Activated T-cell treated with anti-CD3 and anti-CD28 coated beads, Interleukin-2, amount 50 U/mL, for 72 hours (primary cell): ENCODE measurements at places on chromosomes 1 and 21.

- DNase-seq, result no peak
Observed at GRCh38 chr1:58094221-58094620, 452.3 kb downstream of the OMA1 start.

- no peak for DNase-seq
Observed at GRCh38 chr1:105419030-105419429, 1637.4 kb upstream of the PRMT6 start.

- no peak for DNase-seq
Observed at GRCh38 chr1:163747261-163747660, 425.5 kb downstream of the NUF2 start.

- no peak for DNase-seq
Observed at GRCh38 chr1:66366634-66367033, 167.3 kb upstream of the SGIP1 start.

DNA sequence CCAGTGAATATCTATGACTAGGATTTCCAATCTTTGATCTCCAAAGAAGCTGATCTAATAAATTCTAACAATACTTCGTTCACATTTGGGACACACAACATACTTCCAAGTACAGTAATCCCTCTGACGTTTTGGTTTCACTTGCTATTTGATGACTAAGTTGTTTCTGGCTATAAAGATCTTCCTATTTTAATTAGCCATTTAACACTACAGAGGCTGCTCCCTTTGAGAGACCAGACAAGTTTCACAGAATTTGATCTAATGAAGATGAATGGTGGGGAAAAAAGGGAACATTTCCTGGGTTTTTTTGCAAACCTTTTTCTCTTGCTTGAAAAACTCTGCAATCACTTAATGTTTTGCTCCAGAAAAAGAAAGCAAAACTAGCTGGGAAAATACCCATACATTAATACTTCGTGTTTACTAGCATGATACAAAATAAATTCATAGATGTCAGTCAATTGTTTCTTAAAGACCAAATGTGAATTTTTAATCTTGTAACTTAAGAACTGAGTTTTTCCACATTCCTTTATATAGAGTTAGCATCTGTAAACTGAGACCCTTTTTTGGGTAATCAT lies 28.0 kb upstream of the GLIS1 start:
- no peak for DNase-seq

DNA sequence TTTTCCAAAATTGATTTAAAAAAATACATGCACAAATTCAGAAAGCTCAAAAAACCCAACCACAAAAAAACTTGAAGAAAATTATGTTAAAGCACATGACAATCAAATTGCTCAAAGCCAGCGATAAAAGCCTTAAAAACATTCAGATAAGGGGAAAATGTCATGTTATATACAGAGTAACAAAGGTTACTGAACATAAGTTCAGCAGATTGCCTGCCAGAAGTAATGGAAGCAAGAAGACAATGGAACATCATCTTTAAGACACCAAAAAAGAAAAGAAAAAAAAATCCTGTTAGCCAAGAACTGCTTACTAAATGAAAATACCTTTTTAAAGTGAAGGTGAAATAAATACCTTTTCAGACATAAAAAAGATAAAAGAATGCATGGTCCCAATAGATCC lies 147.2 kb upstream of the SGIP1 start:
- no peak for DNase-seq

DNA sequence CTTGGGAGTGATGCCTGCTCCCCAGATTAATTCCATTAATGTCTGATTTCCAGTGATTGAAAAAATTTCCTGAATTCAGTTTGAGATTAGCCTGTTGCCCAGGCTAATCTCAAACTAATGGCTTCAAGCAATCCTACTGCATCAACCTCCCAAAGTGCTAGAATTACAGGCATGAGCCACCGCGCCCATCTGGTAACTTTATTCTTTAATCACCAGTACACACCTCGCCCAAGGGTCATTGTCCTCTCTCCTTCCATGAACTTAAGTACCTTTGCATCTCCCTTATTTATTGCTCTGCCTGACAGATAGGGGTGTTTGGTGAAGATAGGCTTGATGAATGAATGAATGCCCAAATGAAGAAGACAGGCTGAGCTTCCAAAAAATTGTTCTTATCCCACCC lies 366.5 kb downstream of the SIPA1L2 start:
- DNase-seq, result no peak

DNA sequence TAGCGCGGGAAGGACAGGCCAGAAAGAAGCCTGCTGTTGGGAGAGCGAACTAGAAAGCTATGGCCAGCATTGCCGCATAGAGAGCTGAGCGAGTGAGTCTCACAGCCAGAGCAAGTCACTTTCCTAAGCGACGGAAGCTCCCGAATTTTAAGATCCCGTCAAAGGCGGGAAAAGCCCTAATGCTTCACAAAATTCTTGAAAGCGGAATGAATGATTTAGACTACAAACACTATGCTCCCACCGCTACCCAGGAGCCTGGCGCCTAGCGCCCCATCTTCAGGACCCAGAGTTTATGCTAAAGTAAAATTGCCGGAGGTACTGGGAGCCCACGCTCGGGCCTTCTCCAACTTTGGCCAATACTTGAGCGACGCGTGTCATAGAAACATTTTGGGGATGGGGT lies 409.9 kb upstream of the ESRRG start:
- DNase-seq, result no peak

DNA sequence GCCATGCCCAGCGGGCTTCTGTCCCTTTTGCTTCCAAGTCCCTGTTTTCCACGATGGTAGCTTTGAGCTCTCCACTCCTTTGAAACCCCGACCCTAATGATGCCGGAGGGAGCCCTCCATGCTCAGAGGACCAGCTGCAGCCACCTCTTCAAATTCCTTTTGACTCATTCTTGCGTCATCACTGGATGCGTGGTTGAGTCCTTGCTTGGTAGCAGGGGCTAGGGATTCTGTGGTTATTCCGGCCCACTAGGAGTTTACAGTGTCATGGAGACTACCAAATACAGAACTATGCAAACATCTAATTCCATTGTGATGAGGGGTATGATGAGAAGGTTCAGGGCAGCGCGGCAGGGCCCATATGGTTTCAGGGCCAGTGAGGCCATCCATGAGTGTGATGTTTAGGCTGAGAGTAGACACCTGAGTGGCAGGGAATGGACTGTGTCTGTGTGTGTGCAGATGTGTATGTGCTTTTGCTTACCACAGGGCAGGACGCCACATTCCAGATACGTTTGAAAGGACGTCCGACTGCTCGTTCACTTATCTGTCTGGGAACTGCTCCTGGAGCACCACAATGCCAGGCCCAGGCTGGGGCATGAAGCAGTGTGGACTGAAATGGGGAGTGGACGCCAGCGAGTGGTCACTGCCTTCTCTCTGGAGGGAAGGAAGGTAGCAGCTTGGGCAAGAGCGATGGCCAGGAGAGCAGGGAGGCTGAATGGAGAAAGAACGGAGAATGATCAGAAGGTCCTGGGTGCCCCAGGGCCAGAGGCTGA lies 30.4 kb upstream of the ZBTB21 start:
- no peak for DNase-seq

GRCh38 chr1:183315991-183316758 lies 102.0 kb downstream of the NMNAT2 start:
- DNase-seq, result no peak

DNA sequence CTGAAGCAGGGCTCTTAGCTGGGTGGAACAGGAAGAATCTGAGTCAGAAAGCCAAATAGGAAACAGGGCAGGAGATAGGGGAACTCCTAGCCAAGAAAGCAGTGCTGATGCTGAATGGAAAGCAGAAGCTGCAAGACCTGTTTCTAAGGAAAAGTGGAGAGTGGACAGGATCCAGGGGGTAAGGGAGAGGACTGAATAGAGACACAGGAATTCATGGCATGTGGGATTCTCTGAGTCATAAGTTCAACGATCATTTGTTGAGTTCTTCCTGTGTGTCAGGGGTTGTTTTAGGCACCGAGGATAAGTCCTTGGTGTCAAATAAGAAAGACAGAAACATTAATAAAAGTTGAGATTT lies 153.8 kb upstream of the FGGY start:
- DNase-seq, result no peak

DNA sequence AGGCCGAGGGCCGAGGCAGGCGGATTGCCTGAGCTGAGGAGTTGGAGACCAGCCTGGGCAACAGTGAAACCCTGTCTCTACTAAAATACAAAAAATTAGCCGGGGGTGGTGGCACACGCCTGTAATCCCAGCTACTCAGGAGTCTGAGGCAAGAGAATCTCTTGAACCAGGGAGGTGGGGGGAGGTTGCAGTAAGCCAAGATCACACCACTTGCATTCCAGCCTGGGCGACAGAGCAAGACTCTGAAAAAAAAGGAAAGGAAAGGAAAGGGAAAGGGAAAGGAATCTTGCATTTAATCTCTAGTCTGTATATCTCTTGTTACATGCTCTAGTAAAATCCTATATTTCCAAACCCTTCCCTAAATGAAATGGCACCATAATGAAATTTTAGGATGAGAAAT lies 328.3 kb upstream of the ADGRL2 start:
- DNase-seq, result no peak

- DNase-seq, result no peak
Observed at GRCh38 chr1:228152918-228153258, 3.2 kb downstream of the GJC2 start.

DNA sequence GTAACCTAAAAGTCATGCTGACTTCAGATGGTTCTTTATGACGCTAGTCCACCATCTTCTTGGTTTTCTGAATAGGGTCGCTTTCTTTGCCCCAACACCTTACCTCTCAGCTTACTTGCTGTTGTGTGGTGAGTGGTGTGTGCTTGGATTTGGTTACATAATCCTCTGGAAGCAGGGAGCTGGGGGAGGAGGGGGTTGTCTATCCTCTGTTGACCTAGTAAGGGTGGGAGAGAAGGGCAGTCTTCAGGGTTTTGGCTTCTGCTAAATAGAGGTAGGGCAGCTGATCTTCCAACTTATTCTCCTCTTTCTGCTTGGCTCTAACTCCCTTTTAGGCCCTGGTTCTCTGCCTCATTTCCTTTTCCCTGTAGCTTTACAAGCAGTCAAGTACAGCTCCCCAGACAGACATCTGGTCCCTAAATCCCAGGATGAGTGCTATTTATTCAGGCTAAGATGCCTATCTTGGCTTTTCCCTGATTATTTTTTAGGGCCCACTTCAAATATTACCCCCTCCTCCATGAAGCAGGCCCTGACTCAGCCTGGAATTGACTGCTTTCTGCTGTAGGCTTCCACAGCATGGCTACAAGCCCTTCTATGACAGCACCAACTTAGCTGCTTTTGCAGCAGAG lies 6.4 kb upstream of the REN start:
- DNase-seq, result no peak

DNA sequence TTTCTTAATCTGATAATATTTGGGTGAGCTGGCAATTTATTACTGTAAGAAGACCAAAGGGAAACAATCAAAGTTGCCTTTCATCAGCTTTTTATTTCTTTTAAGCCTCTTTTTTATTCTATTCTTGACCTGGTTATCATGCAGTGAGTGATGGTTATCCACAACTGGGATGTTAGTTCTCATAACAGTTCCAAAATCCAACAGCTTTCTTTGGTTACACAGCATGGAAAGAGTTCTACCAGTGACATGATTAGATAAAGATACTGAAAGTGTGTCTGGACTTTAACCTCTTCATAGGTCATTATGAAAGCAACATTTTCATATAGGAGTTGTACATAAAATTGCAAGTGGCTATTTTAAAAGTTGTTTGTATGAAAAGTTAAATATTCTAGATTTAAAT lies 163.0 kb downstream of the SYT2 start:
- DNase-seq, result no peak

DNA sequence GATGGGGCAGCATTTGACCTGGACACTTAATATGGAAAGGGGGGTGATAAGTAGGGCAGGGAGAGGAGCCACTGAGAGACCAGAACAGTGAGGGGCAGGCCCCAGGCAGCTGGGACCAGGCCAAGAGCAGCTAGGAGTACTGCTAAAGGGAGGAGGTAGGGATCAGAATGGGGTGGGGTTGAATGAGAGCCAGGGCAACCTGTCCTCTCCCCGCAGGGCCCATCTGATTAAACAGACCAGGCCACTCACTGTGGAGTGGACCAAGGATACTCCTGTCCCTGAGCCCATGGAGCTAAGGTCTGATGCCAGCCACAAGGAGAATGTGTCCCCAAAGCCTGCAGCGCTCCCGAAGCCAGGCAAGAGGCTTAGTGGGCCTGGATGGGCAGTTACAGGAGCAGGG lies 2.1 kb downstream of the C1orf167 start:
- no peak for DNase-seq

DNA sequence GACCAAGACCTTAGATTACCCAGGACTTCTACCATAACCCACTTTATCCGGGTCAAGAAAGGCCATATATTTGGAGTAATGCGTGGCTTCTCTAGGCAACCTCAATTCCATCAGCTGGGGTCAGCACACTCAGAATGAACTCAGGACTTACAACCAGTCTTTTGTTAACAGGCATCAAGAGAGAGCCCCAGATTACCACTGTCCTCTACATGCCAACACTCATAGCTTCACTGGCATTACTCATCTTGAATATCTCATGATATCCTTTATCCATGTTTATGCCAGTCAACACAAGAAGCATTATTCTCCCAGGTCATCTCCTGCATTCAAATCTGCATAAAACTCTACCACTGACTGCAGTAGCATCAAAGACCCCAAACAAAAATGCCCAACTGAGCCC lies 6.6 kb upstream of the FCGR2A start:
- no peak for DNase-seq

DNA sequence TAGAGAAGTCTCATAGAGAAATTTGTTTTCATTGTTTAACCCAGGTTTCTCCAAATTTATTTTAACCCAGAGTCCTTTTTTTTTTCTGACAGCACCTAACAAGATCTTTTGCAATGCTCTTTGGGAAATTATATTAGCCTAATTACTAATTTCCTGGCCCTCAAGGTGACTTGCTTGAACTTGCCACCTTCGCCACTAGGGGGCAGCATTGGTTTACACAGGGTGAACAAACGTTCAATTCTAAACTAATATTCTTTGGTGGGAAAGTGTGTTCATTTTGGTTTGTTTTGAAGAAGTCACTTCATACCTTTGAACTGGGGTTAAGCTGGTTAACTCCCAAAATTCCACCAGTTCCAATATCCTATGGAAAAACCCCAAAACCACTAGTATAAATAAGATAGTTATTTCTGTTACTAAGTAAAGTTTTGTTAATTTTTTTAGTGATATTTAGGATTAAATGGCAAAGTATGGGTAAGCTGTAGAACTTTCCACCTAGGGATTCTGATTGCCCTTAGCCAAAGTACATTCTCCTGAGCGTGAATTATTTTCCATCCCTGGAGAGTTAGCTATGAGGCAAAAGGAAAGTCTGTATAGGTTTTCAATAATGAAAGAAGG lies 13.0 kb downstream of the CCDC190 start:
- peak; percentile 79 for DNase-seq

- peak; percentile 56 for DNase-seq
Observed at GRCh38 chr1:84998642-84999280, 1.8 kb upstream of the MCOLN2 start.

DNA sequence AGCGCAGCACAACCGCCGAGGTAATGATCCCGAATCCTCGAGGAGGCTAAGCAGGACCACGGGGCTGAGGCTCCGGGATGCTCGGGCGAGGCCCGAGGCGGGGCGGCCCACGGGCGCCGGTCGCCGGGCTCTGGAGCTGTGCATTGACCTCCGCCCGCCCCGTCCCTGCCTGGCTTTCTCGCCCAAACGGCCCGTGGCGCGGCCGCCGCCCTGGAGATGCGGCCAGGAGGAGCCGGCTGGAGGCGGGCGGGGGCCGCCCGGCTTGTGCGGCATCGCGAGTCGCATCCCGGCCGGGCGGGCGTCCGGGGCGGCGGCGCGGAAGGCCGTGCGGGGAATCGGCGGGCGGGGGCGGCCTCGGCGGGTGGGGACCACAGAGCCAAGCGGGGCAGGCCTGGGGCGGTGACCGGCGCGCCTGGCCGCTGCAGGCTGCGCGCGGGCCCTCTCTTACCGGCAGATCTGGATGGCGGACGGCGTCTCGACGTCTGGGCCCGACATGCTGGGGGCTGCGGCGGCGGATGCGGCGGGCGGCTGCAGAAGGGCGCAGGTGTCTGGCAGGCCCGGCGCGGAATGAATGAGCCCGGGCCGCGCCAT lies 663 bp downstream of the ACOT7 start:
- DNase-seq, result no peak
